CD4-positive, alpha-beta T cell treated with Interleukin-4 for 4 hours (primary cell): ENCODE measurements at places on chromosomes 13 and 19.

DNA sequence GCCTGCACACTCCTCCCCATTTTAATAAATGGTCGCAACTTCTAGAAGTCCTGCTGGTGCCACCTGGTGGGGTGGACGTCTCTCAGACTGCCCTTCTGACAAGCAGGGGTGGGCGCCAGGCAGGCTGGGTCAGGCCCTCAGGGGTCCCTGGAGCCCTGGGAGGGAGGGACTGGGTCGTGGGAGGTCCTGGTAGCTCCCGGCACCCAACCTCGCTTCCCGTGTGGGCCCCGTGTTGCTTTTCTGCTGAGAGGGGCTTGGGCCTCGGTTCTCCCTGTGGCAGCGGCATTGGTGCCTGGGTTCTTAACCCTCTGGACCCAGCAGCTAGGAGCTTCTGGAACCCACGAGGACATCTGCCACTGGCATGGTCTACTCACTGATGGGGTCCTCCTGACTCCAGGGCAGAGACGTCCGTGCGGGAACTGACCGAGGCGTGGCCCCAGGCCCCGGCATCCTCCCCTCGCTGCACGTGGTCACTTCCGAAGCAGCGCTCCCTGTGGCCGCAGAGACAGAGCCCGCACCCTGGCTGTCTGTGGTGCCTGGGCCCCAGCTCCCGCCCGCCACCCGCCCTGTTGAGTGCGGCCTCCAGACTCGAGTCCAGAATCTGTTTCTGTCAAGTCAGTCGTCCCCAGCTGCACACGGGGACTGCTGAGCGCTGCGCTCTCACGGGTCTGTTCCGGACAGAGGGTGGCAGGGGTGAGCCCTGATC lies 6.0 kb upstream of the TMPRSS9 start:
- no peak for DNase-seq

DNA sequence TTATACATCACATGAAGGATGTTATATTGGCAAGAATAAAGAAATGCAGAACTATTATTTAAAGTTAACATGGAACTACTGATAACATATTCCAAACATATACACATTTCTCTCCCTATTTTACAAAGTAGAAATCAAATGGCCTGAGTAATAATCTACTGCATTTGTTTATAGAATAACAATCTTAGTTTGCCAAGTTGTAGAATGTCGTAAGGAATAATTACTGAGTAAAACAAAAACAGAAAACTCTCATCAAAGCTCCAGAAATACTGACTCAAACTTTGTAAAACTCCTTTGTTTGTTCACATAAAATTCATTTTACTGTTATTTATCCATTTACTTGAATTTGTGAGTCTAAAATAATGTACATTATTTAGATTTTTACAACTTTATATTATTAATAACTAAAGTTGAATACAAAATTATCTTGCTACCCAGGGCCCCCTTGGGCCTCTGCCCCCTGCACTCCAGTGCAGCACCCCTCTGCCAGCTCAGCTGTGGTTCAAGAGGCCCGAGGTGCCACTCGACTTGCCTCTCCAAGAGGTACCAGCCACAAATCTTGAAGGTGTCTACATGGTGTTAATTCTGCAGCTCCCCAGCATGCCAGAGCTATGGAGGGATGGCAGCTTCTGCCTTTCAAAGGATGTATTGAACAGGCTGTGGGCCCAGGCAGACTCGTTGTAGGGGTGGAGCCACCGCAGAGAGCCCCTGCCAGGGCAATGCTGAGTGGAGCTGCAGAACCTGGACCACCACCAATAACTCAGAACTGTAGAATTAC lies 2819.7 kb downstream of the PCDH9 start:
- no peak for DNase-seq

- no peak for DNase-seq
Measured at GRCh38 chr19:1584500-1585242, 8.0 kb downstream of the MBD3 start.

GRCh38 chr19:7705387-7706187 lies 3.7 kb upstream of the FCER2 start:
- DNase-seq, result peak; percentile 87

DNA sequence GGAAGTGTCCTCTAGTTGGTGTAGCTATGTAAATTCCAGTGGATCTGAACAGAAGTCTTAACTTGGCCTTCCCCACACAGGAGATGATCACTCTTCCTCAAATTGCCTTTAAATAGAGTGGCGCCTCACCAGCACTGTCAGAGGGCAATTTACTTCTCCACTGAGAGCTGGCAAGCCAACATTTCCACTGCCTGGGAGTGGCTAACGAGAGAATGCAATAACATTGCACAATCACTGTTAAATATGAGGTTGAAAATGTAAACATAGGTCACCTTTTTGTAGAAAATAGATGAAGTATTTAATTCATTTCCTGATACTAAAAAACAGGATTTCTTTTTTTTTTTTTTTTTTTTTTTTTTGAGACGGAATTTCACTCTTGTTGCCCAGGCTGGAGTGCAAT lies 55.4 kb upstream of the UBL3 start:
- DNase-seq, result no peak

DNA sequence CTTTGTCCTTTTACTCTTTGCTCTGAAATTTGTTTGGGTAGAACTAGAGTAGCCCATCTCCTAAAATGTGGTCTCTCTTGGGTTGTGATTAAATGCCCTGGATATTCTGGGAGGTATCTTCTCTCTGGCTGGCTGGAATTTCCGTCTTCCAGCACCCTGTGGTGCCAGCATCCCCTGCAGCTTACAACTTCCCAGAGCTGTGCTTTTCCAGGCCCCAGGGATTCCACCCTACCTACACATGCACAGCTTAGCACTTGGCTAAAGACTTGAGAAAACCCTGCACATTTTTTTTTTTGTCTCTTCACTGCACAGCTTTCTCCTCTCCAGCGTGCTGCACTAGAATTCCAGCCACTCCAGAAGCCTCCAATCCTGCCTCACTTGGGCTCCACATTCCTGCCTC lies 334.7 kb downstream of the IRS2 start:
- no peak for DNase-seq

DNA sequence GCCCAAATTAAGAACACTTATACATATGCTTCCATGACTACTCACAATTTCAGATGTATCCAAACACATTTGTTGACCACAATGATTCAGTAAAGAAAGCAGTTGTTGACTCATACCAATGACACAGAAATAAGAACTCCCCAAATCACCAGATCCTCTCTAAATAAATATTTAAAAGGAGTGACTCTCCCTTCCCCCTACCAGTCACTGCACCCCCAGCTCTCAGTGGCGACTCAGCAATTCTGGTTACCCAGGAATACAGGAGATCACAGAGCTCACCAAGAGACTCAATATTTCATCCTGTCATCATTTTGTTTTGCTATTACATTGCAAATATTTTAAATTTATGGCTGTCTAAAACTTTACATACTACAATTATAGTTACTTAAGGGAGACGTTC lies 131.5 kb downstream of the RGCC start:
- DNase-seq, result peak; percentile 48

DNA sequence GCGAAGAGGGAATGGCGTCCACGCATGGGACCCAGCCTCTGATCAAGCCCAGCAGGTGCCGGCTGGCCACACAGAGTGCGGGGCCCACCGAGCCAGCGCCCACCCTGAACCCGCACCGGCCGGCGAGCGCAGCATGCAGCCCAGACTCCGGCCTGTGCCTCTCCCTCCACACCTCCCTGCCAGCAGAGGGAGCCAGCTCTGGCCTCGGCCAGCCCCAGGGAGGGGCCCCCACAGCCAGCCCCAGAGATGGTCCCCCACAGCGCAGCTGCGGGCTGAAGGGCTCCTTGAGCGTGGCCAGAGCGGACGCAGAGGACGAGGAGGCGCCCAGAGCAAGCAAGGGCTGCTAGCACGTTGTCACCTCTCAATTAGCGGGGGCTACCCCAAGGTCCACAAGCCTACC lies 904.5 kb downstream of the SLITRK6 start:
- no peak for DNase-seq

DNA sequence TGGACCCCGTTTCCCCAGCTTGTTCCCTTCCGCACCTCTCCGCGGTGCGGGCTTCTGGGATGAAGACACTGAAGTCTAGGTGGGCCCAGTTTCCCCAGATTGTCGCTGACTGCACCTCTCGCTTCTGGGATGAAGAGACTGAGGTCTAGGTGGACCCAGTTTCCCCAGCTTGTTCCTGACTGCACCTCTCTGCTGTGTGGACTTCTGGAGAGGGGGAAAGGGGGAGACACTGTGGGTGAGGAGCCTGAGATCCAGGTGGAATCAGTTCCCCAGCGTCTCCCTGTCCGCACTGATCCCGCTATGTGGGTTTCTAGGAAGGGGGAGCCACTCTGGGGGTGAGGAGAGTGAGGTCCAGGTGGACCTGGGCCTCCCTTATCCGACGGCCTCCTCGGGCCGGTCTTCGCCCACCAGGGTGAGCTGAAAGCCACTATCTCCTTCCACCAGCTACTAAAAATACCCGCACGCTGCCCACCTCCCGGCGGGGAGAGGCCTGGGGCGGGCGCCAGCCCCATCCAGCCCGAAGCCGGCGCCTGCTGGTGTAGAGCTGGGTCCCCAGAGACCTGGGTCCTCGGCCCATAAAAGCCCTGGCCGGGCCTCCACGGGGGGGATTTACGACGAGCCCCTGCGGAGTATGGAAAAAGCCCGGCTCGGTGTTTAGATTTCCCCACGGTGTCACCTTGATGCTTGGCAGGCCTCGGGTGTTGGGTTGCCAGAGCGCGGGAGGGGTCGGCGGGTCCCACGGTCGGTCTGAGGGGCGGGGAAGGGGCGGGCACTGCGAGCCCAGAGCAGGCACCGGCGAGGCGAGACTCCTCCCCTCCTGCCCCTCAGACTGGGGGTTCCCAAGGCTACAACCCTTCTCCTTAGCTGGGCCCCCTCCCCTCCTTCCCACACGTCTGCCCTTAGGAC lies 10.6 kb downstream of the FUT6 start:
- DNase-seq, result no peak

- no peak for DNase-seq
Measured at GRCh38 chr19:41910992-41911888, 17.0 kb downstream of the ERFL start.

DNA sequence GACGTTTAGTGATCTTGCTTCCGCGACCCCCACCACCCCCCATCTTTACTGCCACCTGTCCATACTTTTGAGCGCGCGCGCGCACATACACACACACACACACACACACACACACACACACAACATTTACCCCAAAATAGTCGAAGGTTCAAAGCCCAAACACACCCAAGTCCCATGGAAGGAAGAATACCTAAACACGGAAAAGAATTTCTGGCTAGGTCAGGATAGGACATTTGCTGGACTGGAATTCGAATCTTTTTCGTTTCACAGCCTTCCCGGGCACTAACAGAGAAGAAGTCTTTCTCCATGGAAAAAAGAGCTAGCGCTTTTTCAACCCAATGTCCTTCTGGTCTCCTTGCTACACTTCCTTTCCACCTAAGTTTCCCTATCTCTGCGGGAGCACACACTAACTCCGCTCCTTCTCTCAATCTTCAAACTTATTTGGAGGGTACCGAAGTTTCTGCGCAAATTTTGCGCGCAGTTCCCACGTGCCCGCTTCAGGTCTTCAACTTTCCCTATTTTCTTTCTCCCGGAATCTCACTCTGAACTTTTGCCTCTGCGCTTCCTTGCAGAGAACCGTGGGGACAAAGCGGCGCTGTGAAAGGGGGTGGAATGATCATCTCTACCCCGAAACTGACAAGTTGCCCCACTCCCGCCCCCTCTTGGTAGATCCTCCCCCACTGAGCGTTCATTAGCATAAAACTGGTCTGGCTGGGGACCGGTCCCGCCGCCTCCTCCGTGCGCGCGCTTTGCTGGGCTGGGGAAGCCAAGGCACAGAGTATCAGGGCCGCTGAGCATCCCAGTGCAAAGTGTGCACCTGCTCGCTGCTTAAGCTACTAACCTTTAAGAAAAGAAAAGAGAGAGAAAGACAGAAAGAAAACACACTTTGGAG lies 2.7 kb downstream of the DACH1 start:
- DNase-seq, result no peak

DNA sequence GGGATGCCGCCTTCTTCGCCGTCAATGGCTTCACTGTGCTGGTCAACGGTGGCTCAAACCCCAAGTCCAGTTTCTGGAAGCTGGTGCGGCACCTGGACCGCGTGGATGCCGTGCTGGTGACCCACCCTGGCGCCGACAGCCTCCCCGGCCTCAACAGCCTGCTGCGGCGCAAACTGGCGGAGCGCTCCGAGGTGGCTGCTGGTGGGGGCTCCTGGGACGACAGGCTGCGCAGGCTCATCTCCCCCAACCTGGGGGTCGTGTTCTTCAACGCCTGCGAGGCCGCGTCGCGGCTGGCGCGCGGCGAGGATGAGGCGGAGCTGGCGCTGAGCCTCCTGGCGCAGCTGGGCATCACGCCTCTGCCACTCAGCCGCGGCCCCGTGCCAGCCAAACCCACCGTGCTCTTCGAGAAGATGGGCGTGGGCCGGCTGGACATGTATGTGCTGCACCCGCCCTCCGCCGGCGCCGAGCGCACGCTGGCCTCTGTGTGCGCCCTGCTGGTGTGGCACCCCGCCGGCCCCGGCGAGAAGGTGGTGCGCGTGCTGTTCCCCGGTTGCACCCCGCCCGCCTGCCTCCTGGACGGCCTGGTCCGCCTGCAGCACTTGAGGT lies 7.0 kb downstream of the MAP1S start:
- DNase-seq, result no peak

- no peak for DNase-seq
Measured at GRCh38 chr19:22622901-22623840, 11.0 kb upstream of the ZNF492 start.

GRCh38 chr19:2694196-2694595 lies 8.3 kb downstream of the GNG7 start:
- DNase-seq, result no peak

- DNase-seq, result no peak
Measured at GRCh38 chr13:109883181-109884180, 97.1 kb upstream of the IRS2 start.

- no peak for DNase-seq
Measured at GRCh38 chr13:33272531-33273124, 12.9 kb downstream of the STARD13 start.

GRCh38 chr13:36030670-36031331 lies 100.4 kb downstream of the DCLK1 start:
- no peak for DNase-seq

GRCh38 chr13:22064854-22065620 lies 394.2 kb downstream of the FGF9 start:
- no peak for DNase-seq

DNA sequence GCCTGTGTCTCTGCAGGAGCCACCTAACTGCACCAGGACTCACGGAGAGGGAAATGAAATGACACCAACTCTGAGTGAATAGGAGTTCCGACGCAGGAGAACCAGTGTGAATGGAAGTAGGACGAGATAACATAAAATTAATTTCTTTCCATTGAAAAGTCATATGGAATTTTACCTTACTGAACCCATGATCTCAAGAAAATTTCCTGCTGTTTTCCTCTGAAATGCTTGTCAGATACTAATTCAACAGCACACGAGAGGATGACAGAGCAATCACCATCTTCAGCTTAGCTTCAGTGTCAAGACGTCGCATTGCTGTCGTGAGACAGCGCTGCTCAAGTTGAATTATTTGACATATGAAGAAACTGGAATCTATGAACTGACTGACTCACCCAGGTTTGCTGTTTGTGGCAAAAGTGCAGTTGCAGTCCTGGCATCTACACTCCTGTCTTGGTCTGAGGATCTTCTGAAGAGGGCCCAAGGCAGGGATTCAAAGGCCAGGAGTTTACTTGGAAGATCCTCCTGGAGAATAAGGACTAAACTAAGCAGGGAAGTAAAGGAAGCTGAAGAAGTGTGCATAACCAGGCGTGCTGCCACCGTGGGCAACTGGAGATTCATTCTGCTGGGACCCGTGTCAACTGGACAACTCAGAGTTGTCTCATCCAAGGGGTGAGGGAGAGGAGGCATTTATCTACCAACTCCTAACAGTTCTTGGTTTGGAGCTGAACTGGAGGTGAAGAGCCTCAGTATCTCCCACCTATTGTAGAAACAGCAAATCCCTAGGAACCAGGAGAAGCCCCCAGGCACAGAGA lies 214.4 kb upstream of the IRS2 start:
- no peak for DNase-seq
